ENCODE measurements at places on chromosomes 12 and 14.

- DNase-seq: no peak
These were observed 13.3 kb downstream of the BRF1 start for GRCh38 chr14:105287249-105288102.

DNA sequence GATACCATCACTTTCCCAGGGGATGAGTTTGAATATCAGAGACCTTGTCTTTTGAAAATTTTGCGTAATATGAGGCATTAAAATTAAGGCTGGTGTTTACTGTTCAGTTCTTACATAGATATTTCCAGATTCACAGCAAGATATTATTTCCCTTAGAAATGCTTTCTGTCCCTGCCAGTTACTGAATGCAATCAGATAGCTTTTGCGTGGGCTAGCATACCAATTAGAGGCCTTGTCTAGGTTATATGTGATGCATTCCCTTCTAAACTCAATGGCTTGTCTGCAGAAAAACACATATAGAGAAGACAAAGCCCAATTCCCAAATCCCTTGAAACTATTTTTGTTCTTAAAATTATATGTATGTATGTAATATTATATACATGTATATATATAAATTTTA lies 167.8 kb downstream of the RMST start:
- no peak for DNase-seq

DNA sequence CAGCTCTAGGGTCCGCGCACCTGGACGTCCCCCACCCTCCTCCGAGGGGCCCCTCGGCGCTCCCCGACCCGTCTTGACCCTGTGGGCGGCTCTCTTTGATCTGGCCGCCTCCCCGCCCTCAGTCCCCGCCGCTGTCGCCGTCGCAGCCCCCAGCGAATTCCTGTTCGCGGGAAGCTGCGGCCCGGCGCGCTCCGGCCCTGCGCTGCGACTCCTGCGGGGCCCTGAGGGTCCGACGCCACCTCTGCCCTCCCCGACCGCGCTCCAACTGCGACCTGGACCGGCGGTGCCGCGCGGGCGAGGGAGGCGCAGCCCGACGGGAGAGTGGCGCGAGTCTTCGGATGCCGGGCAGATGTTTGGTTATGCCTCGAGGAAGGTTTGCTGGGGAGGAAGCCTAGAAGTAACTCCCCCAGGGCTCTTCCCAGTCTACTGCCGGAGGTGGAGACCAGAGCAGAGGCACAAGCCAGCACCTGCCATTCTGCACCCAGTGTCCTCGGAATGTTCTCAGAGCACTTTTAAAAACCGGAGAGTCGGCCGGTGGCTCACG lies 440 bp upstream of the ISM2 start:
- peak; percentile 12 for DNase-seq

- DNase-seq: peak; percentile 80
These were observed at the start of gene GPR132 for GRCh38 chr14:105065280-105066228. TSS of gene GPR132 (minus strand) at chr14:105065430. CDS start at chr14:105055420, 10,010 bp downstream.

Data from GM18507 (cell line).